Uterus (tissue), 4 donors: ENCODE measurements at places on chromosomes 5 and 9.

- no peak for DNase-seq
Measured at GRCh38 chr9:4095484-4095883, 204.4 kb downstream of the GLIS3 start.

DNA sequence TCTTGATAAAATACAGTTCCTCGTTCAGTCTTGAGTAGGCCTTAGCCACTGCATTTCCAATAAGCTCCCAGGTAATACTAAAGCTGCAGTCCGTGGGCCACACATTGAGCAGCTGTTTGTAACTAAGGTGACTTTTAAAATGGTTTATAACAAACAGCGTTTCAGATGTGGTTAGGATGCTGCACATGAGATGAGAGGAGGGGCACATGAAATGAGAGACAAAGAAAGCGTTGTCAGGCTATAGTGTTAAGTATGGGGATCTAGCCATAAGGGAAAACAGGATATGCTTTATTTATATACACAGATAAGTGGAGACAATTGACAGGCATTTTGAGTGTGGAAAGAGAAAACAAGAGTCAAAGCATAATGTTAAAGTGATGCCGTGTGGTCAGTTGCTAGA is 89.9 kb downstream of the PAM start:
- no peak for DNase-seq

- DNase-seq, result no peak
Measured at GRCh38 chr9:27365707-27366376, 68.9 kb upstream of the EQTN start.

GRCh38 chr9:268616-269015 is 54.0 kb downstream of the DOCK8 start:
- no peak for DNase-seq

DNA sequence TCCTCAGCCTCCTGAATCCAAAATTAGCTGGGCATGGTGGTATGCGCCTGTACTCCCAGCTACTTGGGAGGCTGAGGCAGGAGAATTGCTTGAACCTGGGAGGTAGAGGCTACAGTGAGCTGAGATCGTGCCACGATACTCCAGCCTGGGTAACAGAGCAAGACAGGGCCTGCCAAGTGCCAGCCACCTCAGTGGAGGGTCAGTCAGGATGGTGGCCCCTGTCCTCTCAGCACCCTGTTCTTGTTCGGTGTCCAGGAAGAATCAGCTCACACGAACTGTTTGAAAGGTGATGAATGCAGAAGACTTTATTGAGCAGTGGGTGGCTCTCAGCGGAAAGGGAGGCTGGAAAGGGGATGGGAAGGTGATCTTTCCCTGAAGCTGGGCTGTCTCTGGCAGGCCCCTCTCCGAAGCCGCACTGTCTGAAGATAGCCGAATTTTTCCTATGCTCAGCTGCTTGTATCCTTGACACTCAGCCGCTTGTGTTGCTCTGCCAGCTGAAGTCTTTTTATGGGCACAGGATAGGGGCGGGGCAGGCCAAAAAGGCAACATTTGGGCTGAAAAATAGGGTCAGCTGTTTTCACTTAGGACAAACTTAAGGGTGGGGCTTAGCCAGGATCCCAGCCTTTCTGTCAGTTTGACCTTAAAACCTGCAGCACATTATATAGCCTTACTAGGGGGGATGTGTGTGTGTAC is 50.9 kb downstream of the UBE2R2 start:
- DNase-seq, result peak; percentile 40

DNA sequence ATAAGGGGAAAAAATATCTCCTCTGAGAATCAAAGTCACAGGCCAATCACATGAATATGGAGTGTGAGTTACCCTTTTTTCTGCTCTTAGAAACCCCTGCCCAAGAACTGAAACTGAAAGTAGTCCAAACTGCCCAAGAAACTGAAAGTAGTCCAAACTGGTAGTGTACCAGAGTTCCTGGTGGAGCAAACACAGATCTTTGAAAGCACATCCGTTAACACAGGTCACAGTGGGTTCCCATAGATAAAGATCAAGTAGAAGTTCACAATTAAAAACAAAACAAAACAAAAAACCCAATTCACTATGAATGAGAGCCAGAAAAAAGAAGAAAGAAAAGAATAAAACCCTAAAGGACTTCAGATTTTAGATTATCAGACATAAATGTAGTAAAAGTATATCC is 332.4 kb upstream of the EFNA5 start:
- no peak for DNase-seq

DNA sequence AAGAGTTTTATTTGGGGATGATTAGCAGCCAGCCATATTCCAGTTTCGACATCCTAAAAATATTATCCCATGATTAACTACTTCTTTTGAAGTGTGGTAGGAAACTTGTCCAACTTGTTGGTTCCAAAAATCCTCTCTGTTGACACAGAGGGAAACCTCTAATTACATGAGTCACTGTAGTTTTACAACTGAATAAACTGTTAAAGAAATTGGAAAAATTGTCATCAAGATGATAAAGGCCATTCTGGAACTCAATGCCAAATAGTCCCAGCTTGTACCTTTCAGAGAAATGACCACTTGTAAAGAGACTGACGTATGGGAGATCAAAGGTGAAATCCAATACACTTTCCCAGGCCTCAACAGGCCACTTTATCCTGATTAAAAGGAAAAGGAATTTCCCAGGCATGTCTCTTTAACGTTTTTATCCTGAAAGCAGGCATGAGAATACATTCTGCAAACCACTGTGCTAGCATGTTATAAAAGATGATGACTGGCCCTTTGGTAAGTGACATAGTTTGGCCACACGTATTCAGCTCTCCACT is 261.6 kb downstream of the GLIS3 start:
- DNase-seq, result no peak

GRCh38 chr9:15386465-15386864 is 36.2 kb upstream of the SNAPC3 start:
- no peak for DNase-seq

- DNase-seq, result no peak
Measured at GRCh38 chr5:38527475-38527874, 29.0 kb downstream of the LIFR start.

DNA sequence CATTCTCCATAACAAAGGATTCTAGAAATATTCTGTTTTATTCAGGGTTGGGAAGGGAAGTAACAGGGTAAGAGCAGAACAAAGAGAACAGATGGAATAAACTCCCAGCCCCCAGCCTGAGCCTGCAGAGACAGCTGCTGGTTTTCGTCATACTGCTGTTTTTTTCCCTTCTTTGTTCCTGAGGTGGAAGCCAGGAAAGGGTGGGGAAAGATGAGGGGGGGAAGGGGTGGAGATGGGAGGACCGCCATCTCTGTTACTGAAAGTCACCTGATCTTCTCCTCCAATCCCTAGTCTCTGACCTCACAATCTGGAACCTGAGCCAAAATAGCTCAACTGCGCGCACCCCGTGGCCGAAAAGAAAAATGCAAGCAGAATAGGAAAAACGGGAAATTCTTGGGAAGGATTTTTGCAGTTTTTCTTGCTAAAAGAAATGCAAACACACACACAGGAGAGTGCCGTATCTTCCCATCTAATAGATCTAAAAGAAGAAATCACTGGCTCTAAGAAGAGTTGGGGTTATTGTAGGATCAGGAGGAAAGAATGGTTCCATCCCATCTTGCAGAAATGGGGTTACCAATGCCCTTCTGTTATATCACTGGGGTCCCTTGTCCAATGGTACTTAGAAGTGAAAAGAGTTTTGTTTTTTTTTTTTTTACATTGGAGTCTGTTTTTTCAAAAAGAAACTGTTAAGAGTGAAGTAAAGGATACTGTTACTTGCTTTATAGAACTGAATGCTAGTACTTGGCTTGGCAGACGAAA is 57.9 kb downstream of the DIAPH1 start:
- peak; percentile 96 for DNase-seq

DNA sequence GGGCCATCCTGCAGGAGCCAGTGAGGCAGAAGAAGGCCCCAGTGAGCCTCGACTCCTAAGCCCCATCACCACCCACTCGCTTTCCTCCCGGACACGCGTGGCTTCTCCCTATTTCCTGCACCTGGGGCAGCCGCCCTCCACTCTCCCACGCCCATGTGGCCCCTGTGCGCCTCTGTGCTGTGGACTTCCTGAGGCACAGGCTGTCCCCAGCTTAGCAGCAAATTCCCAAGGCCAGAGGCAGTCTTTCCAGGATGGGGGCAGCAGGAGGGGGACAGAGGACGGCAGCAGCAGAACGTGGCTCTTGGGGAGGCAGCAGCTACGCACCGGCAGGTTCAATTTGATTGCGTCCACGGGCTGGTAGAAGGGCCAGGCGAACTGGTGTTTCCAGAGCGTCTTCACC is 14.9 kb downstream of the BRD3 start:
- DNase-seq, result no peak

DNA sequence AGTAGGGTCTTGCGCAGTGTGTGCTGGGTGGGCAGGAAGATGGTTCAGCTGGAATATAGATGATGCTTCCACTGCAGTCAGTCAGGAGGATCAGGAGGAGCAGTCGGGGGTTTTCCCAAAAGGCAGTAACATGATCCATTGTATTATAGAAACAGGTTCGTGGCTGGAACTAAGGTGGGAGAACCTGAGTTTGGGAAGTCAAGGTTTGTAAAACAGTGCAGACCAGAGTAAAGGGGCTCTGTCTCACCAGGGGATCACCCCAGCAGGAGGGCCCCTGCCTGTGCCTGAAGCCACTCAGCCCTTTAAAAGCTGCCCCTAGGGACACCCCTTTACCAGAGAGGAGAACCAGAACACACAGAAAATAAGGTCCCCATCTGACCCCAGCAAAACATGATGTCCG is 213.4 kb downstream of the AUH start:
- DNase-seq, result no peak

GRCh38 chr9:82679472-82679871 is 383.5 kb downstream of the RASEF start:
- no peak for DNase-seq

DNA sequence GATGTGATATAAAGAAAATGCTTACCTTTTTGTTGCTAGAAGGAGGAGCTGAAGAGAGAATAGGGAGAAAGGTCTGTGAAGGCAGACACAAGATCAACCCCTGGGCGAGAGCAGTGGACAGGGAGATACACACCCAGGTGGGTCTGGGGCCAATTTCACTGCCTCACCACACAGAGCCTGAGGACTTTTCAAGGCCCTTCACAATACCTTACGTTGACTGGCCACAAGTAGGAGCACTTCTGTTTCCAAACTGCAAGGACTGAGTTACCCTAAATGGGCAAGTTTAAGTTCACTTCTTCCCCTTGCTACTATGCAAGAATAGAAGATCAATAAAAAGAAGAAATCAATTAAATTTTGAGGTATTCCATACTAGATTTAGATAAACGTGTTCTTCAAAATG is 174.5 kb upstream of the SLC12A2 start:
- no peak for DNase-seq
